ENCODE measurements at places on chromosomes 3 and 15.

DNA sequence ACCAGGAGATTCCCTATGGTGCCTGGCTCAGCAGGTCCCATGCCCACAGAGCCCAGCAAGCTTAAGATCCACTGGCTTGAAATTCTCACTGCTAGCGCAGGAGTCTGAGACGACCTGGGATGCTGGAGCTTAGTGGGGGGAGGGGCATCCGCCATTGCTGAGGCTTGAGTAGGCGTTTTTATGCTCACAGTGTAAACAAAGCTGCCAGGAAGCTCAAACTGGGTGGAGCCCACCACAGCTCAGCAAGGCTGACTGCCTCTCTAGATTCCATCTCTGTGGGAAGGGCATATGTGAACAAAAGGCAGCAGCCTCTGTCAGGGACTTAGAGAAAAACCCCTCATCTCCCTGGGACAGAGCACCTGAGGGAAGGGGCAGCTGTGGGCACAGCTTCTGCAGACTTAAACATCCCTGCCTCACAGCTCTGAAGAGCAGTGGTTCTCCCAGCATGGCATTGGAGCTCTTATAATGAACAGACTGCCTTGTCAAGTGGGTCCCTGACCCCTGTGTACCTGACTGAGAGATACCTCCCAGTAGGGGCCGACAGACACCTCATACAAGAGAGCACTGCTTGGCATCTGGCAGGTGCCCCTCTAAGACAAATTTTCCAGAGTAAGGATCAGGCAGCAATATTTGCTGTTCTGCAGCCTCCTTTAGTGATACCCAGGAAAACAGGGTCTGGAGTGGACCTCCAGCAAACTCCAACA, 231.5 kb upstream of the SETMAR start:
- no peak for DNase-seq

DNA sequence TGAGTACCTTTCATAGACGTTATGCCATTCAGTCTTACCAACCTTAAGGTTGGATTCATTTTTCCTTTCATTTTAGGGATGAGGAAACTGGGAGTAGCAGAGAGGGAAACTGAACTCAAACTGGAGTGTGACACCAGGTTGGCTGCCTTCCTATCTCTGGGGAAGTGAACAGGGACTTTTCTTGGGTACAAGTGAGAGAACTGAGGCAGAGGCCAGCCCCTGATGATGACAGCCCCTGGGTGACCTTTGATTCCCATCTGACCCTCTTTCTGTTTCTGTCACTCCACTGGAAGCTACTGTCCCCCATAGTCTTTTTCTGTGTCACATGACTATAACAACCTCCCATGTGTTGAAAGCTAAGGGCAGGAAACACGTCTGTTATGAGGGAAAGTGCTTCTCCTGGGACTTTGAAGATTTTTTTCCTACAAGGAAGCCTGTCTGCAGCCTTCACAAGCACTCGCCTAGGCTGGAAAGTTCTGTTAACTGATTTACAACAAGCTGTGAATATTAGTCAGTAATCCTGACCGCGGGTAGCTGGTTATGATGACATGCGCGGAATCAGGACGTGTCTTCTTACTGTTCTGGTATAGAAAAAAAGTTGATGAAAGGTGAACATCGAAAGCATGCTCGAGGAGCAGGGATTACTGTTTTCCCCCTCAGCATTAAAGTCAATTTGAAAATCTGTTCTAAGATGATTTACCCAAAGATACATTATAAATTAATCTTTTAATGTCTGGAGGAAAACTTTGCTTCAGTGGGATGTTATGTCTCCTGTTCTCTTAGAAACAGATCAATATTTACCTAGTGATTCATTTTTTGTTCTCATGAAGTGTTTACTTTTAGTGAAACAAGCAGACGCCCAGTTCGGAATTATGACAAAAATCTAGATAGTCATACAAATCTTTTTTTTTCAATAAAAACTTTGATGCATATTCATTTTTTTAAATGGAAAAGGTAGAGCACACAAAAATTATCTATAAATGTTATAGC, 31.5 kb downstream of the ABHD2 start:
- DNase-seq, result no peak

DNA sequence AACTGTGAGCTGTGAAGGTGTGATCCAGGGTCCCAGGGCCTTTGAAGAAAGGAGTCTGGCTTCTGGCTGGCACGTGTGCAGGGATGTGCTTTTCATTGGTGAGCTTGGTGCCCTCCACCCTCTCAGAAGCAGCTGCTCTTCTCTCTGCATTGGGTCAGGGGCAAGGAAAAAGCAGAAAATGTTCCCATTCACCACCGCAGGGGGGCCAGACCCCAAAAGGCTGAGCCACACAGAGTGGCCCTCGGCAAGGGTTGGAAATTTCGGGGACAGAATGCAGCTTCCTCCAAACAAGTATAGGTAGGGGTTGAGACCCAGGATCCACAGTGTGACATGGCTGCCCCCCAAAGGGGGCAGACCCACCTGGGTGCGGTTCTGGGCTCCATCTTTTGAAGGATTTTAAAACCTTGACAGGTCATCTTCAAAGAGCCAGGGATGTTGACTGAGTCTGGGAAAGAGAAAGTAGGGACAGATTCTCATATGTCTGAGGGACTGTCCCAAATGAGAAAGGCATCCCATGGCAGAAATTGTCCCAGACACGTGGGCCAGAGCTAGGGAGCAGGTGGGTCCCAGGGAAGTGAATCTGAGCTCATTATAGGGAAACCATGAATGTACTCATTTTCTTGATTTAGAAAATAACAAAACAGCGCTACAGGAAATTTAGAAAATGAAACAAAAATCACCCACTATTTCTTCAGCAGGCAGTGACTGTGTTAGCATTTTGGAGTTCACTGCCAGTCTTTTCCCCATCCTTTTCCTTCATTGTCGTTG, 2.7 kb downstream of the CSK start:
- no peak for DNase-seq

GRCh38 chr15:29692527-29692926, 129.7 kb downstream of the TJP1 start:
- no peak for DNase-seq

DNA sequence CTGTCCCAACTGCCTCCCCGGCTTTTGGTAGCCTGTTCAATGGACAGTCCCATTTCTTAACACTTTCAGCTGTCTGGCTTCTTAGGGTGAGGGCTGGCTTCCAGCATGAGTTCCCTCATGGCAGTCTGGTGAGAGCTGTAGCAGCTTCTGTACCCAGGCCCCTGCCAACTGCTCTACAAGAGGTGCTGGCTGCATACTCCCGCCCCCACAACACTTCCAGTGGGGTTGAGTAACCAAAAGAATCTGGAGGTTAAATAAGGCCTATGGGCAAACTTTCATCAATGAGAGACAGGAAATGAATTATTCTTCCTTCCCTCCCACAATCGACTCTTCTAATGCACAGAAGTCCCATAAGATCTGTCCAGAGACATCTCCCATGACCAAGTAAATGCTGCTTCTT, 145.0 kb downstream of the NEK10 start:
- DNase-seq, result no peak

DNA sequence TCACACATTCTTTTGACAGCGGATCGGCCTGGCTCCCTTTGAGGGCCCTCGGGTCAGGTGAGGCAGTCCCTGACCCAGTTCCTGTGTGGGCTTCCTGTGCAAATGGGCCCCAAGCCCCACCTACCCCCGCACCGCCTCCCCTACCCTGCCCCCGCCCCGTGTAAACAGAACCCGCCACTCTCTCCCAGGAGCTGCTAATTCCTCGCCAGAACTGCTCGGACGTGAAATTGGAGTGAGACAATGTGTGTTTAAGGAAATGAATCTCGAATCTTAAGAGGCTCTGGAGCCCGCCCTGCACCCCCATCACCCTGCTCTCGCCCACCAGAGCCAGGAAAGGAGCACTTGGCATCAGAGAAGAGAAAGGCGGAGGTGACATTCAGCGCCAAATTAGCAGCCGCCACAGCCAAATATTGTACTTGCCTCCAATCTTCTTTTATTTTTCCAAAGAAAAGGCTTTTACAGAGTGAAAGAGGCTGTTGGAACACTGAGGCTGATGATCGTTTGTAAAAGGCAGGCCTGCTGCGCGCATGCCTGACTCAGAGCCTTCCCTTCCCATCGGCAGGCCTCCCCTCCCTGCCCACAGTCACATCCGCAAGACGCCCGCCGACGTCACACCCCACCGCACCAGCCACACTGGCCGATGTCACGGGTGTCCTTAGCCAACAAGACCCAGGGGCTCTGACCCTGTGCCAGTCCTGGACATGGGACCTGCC, 53.1 kb downstream of the CACNA2D2 start:
- no peak for DNase-seq

- DNase-seq, result no peak
These were observed 59.8 kb upstream of the MEX3B start for GRCh38 chr15:82105451-82106215.

- DNase-seq, result no peak
These were observed 55.0 kb downstream of the GOLIM4 start for GRCh38 chr3:168040607-168041208.

- DNase-seq, result no peak
These were observed 17.2 kb upstream of the RAP2B start for GRCh38 chr3:153144779-153145178.

DNA sequence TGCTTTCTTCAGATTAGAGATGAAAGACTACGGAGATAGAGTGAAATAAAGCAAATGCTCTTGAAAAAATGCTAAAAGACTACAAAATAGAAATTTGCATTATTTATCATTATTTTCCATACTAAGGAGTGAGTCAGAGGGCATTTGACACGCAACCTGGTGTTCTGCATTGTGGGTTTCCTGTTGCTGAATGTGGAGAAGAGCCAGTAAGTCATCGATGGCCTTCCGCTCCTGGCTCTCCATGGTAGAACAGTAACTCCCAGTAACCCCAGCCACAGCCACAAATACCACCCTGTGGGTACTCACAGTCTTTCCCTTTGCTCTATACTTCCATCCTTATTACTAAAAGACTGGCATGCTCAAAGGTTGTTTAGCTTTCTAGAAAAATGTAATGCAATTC, 61.5 kb downstream of the CGGBP1 start:
- DNase-seq, result no peak

DNA sequence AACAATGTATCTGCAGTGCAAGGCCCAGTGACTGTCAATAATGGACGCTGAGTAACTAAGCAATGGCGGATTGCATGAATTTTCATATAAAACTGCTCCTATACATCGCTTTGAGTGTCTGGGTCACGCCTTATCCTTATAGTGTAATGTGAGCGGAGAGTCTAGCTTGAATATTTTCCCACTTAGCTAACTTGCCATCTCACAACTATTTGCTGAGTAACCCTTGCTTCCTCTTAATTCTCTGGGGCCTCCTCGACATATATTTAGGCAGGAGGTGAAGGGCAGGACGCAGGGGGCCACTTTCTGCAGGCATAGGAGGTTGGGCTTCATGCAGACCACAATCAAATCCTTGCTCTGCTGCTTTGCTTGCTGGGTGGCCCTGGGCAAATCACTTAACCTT, 24.0 kb downstream of the ST8SIA2 start:
- no peak for DNase-seq

DNA sequence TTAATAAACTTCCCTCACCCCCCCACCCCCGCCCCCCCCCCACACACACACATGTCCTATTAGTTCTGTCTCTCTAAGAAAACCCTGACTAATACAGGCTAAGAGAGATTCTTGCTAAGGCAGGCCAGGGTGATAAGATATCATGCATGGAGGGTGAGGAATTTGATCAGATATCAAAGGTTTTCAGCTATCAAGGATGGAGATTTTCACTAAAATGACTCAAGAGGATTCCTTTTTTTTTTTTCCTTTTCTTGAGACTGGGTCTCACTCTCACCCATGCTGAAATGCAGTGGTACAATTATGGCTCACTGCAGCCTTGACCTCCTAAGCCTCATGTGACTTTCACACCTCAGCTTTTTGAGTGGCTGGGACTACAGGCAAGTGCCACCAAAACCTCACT, 14.9 kb upstream of the SENP7 start:
- no peak for DNase-seq

DNA sequence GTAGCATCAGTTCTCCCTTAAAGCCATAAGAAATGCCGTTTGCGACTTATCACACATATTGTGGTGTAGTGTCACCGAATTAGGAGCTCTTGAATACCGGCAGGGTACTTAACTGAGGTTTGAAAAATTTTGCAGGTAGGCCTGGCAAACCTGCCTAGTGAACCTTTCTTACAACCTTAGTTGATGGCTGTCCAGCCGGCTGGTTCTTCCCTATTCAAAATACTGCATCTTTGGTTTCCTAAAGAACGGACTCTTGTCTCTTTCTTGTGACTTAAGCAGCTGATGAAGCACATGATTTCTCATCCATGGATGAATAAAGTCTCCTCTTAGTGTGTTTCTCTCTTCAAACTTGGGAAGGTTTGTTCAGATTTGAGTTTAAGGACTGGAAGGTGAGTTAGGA, 1.5 kb downstream of the RAB7A start:
- no peak for DNase-seq

- no peak for DNase-seq
These were observed 13.6 kb upstream of the ONECUT1 start for GRCh38 chr15:52803467-52804306.

DNA sequence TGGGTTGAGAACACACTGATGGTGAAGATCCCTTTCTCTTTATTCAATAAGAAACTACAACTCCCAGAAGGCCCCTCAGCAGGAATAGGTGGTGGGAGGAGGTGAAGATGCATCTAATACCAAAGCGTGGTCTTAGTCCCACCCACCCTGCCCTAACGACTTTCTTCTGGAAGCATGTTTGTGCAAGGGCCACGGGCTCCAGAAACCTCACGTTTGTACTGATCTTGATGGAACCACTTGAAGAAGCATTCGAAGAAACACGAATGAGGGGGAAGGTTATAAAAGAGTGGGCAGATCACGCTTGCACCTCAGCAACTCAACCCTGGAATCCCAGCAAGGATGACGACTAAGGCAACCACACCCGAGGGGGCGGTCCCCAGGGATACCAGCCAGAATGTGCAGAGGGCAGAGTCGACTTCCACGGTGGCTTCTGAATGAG, 10.6 kb upstream of the SLC25A36 start:
- DNase-seq, result no peak

- no peak for DNase-seq
These were observed 389.8 kb downstream of the NR2F2 start for GRCh38 chr15:96720251-96720650.

DNA sequence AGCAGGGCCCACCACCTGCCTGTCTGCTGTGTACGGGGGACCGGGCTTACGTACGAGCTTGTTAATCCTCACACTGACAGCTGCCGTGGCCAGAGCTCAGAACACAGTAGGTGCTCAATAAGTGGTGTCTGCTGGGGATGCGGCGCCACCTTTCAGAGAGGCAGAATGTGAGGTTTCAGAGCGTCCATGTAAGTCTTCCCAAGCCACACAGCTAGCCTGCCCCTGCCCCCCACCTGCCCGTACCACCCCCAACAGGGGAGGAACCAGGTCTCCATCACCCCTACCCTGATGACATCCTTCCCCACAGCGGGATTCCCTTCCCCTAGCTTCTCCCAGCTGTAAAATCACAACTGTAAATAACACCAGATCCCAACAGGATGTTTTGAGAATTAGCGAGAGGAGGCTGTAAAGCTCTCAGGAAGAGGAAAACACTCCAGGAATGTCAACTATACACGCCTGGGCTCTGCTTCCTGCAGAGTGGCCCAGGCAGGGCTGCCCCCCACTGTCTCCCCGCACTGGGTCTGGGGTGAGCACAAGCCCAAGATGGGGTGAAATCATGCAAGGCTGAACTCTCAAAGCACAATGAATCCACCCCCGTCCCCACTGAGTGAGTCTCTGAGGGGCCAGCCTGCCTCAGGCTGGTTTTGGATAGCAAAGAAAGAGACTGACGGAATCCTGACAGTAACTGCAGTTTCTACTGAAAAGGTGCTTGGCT, 250.1 kb upstream of the LYSMD4 start:
- DNase-seq, result no peak

- DNase-seq, result no peak
These were observed 897.3 kb downstream of the TUSC7 start for GRCh38 chr3:117606866-117607265.
